Activated T-cell treated with anti-CD3 and anti-CD28 coated beads, Interleukin-2, amount 50 U/mL, for 72 hours (primary cell): ENCODE measurements at places on chromosomes 2 and 18. TPM values are rescaled to one million over a fixed set of nuclear protein-coding genes. Genes with fewer than 3 reads are reported as not detected.

- no peak for DNase-seq
These were observed 299.5 kb upstream of the SOX11 start for GRCh38 chr2:5392658-5393057.

GRCh38 chr2:3340144-3340543 is 37.5 kb downstream of the EIPR1 start:
- no peak for DNase-seq

GRCh38 chr2:127649100-127649611 is 3.2 kb downstream of the GPR17 start:
- DNase-seq, result no peak

DNA sequence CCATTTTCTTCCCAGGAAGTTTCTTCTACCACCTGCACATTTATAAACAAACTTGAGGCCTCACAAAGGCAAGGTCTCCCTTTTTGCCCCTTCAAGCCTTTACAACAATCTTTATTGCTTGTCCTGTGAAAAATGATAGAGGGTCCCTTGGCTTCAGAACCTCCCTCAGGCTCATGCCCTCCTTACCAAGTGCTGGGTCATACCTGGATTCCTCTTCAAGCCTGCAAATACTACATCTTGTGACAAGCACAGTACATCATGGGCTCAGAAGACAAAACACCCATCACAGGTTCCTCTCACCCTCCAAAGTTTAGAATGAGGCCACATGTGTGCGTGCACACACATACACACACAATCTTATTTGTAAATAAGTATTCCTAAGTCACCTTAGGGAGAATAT is 9.1 kb downstream of the CAPN14 start:
- no peak for DNase-seq

Gene FOSL2
- 176 TPM for total RNA-seq
